ENCODE measurements at places on chromosomes 13 and 19. TPM values are rescaled to one million over a fixed set of nuclear protein-coding genes. Genes with fewer than 3 reads are reported as not detected.
A peak's percentile ranks its signal among the peaks of the same experiment; 100 is the strongest.

Gene C5AR2
- total RNA-seq = 0.03 TPM

Gene GJB6
- not detected for total RNA-seq

Gene LILRA1
- total RNA-seq = not detected

Gene FPR2
- not detected for total RNA-seq

Gene OR7C1
- total RNA-seq = not detected

Gene PRMT1
- total RNA-seq = 848 TPM

Gene ZGLP1
- total RNA-seq = 0.85 TPM

Gene CCDC169
- 32.7 TPM for total RNA-seq

Gene CDX2
- total RNA-seq = 0.04 TPM

Gene PEAK3
- not detected for total RNA-seq

Gene FAAP24
- total RNA-seq = 3.3 TPM

Gene CLEC4M
- total RNA-seq = not detected

DNA sequence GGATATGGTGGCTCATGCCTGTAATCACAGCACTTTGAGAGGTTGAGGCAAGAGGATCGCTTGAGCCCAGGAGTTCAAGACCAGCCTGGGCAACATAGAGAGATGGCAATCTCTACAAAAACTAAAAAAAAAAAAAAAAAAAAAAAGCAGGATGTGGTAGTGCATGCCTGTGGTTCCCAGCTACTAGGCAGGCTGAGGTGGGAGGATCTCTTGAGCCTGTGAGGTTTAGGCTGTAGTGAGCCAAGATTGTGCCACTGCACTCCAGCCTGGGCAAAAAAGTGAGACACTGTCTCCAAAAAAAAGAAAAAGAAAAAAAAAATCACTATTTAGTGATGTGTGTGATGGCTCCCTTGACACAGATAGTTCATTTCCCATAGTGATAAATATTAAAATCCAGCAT lies 365.0 kb upstream of the NBEA start:
- no peak for DNase-seq

GRCh38 chr13:52118595-52118994 lies 10.3 kb downstream of the NEK5 start:
- no peak for DNase-seq

GRCh38 chr19:7642295-7643030 lies 5.6 kb downstream of the STXBP2 start:
- DNase-seq = no peak

GRCh38 chr13:65497265-65497664 lies 1732.9 kb downstream of the PCDH9 start:
- no peak for DNase-seq

DNA sequence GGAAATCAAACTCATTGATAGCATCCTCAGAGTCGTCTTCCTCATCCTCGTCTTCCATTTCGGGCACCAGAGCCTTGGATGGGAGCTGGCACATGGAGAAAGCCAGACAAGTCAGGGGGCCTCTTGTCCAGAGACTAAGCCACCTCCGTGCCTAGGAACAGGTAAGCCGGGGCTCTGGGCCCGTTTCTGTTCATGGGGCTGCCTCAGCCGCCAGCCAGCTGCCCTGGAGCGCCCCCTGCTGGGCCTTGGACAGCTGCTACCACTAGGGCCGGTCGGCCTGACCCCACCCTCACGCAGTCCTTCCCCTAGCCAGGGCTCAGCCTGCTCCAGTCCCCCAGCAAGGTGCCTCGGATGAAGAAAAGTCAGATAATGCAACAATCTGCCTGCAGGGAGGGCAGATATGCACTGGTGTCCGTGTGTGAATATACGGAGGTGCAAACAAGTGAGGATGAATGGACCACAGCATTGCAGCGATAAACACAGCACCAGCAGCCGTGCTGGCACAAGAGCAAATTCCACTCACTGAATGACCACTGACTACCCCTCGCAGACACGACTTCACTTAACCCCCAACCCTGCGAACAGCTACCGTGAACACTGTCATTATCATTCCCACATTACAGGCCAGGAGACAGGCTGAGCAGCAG lies 11.9 kb upstream of the PRKD2 start:
- DNase-seq = peak; percentile 98

GRCh38 chr13:113802090-113802531 lies 43.1 kb downstream of the TMEM255B start:
- peak; percentile 95 for DNase-seq

GRCh38 chr13:29924482-29925350 lies 74.3 kb upstream of the UBL3 start:
- peak; percentile 35 for DNase-seq

GRCh38 chr13:28568286-28568685 lies 73.4 kb upstream of the FLT1 start:
- DNase-seq = no peak

DNA sequence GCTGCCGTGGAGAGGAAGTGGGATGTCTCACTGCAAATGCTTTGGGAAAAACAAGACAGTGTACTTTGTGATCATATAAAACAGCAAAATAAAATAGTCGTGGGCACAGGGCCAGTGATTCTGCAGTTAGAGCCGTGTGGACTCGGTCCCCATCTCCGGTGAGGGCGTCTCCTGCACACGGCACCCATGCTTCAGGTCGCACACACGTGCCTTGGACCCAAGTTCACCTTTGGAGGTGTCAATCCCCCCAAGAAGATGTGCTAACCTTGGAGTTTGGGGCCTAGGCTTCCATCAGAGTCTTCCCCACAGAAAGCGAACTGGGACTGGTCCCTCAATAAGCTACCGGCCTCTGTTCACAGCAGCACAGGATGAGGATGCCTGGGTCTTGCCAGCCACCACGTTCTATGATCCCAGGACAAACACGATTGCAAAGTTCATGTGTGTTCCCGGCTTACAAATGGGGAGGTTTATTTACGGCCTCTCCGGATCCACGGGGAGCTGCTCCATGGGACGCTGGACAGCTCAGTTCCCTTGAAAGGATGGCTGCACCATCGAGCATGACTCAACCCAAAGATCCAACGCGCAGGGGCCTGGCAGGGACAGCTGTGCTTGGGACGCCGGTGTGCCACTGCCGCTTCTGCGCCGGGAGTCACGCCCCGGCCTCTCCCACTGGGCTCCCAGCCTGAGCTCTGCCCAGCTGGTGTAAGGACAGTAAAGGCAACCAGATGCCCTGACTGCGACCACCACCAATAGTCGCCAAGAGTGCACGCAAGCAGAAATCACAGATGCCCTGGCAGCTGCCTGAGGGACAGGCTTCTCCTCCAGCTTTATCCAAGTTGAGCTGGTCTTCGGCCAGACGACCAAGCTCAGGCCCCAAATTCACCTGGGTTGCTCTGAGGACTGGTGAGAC lies 8.6 kb downstream of the GAS6 start:
- peak; percentile 51 for DNase-seq

- no peak for DNase-seq
These were observed 51.8 kb upstream of the GPI start for GRCh38 chr19:34313188-34313587.

DNA sequence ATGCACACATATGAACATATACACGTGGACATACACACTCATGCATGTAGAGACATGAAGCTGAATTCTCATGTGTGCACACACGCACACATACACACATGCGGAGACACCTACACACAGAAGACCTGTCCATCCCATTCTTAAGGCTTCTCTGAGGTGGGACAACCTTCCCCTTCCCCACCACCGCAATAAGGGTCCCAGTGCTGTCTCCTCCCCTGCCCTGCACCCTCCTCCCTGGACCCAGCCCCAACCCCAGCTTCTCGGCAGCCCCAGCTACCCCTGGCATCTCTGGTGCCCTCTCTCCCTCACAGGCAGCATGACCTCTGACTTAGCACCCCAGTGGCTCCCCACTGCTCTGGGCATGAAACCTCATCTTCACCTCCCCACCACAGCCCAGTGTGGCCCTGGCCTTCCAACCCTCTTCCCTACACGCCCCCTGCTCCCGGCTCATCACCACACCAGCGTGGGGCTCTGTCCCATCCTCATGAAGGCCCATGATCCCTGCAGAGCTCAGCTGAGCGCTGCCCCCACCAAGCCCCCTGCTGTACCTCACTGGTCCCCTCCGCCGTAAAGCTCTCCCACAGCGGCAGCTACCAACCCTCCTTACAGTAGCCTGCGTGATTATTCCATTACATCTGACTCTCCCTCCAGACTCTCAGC lies 204.1 kb upstream of the ZNF536 start:
- DNase-seq = peak; percentile 23

DNA sequence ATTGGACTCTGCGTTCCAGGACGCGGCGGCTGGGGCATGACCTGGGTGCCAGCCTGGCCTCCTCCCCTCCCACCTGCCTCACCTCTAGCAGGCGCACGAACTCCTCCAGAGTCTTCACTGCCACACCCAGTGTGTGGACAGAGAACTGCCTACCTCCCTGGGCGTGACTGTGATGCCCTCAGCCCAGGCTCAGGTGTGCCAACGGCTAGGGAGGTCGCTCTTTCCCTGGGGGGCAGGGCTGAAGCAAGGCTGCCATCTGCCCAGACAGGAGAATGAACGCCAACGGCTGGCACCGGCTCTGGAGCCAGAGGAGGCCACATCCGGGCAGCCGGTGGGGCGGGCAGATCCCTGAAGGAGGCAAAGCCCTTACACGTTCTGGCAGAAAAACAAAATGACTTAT lies 11.3 kb downstream of the NANOS3 start:
- DNase-seq = no peak

- DNase-seq = no peak
These were observed 12.1 kb downstream of the GPR18 start for GRCh38 chr13:99246100-99246499.

DNA sequence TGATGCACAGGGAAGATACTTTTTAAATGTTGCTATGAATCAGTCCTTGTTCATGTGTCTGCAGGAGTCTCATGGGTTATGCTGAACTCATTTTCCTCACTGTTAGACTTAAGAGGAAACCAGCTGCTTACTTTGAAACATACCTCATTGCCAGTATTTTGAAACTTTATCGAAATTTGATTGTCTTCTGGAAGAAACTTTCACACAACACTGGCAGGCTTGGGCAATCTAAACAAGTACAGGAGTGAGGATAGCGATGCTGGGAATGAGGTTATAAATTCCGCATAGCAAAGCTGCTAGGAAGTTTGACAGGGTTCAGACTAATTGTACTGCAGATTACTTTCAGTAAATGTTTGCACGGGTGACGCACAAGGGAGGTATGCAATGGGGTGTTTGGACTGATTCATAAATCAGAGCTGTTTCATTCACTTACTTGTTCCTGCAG lies 245.7 kb downstream of the DNAJC15 start:
- DNase-seq = no peak

- no peak for DNase-seq
These were observed 51.1 kb downstream of the FAM216B start for GRCh38 chr13:42832341-42833096.

- peak; percentile 49 for DNase-seq
These were observed 478.4 kb downstream of the FOXO1 start for GRCh38 chr13:40187841-40188591.

DNA sequence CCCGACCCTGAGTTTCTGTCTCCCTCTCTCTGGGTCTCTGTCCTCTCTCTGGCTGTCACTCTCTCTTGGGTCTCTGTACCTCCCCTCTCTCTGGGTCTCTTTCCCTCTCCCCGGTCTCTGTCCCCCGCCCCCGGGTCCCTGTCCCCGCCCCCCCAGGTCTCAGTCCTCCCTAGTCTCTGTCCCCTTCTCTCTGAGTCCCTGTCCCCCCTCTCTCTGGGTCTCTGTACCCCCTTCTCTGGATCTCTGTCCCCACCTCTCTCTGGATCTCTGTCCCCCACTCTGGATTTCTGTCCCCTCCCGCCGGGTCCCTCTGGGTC lies 2.3 kb upstream of the FTL start:
- peak; percentile 65 for DNase-seq

DNA sequence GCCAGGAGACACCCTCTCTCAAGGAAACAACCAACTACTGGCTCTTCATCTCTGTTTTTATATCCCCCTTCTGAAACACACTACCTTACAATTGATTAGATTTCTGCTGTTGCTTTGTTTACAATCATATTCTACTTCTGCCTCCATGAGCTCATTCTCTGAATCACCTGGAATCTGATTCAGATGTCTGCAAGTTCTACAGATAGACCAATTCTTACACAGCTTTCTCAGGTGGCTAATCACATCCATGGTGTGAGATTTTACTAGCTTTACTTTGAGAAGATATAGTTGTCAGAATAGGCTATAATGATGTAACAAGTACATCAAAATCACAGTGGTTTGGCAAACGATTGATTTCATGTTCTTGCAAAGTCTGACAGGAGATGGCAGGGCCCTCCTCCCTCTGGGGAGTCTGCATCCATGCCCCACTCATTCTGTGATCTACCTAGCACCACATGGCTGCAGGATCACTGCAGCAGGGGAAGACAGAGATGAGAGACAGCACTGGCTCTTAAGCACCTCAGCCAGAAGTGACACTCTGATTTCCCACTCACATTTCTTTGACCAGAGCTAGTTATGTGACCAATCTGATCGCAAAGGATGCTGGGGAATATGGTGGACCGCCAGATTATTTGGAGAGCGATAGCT lies 243.7 kb downstream of the FOXO1 start:
- no peak for DNase-seq

- DNase-seq = peak; percentile 33
These were observed 3.5 kb downstream of the SLC7A9 start for GRCh38 chr19:32866061-32866460.

DNA sequence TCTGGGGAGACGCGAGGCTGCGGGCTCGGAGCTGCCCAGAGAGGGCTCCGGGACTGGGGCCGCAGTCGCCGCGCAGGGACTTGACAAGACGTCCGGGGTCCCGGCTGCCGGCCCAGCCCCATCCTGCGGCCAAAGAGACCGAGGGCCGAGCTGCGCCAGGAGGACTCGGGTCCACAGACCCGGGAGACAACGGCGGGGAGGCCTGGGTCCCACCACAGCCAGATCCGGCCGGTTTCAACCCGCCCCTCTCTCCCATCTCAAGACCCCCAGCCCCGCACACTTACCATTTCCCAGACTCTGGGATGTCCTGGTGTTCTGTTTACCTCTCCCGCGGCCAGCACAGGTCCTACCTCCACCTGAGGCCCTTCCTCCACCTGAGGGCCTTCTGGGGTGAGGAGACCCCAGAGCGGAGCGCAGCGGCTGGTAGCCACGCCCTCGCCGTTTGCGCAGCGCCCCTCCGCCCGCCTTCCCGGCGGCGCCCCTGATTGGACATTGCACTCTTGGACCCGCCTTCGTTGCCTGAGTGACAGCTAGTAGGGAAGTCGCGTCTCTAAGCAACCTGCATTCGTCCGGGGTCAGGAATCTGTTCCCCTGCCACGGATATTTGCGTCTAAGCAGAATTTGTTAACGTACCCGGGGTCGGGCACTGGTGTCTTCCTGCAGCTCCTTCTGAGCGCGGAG lies at the start of gene ZNF709:
ZNF709 (minus strand) TSS at position 446 of the 681 bp plus-strand sequence; CDS start at position 287, 159 bp downstream.
- DNase-seq = peak; percentile 96

GRCh38 chr13:79593641-79594275 lies 112.8 kb downstream of the NDFIP2 start:
- no peak for DNase-seq

GRCh38 chr19:4066682-4067395 lies at the start of gene ZBTB7A:
ZBTB7A (minus strand) TSS chr19:4066899; CDS start chr19:4055232, 11,667 bp downstream.
- peak; percentile 89 for DNase-seq

GRCh38 chr19:3034656-3035541 lies 5.8 kb upstream of the TLE2 start:
- DNase-seq = peak; percentile 60

GRCh38 chr19:58409010-58409790 lies 751 bp downstream of the ZNF584 start:
- peak; percentile 64 for DNase-seq

Measured in H7 (cell line).